Esophagus muscularis mucosa (tissue), 4 donors: ENCODE measurements at places on chromosomes 3 and 15. TPM values are rescaled to one million over a fixed set of nuclear protein-coding genes. Genes with fewer than 3 reads are reported as not detected.
A peak's percentile ranks its signal among the peaks of the same experiment; 100 is the strongest.

Gene ADPGK
- 37.4 TPM for total RNA-seq

Gene STAB1
- 101 TPM for total RNA-seq

Gene GDPGP1
- 3.8 TPM for total RNA-seq

Gene SV2B
- 2.1 TPM for total RNA-seq

DNA sequence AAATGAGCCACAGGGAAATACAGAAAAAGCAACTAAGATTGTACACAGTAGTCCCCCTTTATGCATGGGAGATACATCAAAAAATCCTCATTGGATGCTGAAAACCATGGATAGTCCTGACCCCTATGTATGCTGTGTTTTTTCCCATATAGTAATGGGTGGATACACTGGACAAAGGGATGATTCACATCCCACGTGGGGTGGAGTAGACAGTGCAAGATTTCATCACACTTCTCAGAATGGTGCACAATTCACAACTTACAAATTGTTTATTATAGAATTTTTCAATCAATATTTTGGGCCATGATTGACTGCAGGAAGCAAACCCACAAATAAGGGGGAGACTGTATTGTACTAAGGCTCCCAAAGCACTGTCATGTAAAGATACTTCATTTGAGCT, 224.4 kb upstream of the STRIT1 start:
- H3K4me1 ChIP-seq: no peaks in the 10 kb centered on the region
- H3K4me3 ChIP-seq: no peak overlapping the region
- no peak for DNase-seq
- no peaks in the 10 kb centered on the region for H3K27me3 ChIP-seq
- H3K36me3 ChIP-seq: no peaks in the 10 kb centered on the region

DNA sequence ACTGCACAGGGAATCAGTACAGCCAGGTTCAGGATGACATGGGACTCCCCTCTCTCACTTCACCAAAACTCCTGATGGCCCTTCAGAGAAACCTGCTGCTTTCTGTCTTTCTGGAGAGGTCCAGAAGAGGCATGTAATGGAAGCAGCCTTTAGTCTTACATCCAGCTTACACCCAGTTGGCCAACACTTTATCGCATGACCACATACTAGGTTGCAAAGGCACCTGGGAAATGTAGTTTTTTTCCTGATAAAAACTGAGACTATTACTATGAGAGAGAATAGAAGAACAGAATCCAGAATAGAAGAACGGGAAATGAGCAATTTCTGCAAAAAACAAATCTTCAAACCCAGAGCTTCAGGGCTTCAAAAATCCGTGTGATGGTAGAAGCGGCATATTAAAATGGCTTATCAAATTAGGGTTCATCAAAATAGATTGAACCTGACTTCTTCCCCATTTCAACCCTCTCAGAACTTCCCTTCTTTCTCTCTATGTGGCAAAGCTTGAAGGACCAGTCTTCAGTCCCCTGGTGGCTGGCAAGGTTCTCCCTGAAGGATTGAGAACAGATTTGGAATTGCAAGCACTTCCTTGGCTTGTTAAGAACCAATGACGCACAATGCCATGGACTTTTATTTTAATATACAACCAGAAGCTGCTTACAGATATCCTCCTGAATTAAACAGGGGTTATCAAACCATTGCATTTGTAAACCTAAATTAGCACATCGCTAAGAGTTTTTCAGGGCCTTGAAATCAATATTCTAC, 34.4 kb downstream of the CORO2B start:
- peaks cover 59% of the 10 kb centered on the region for H3K4me1 ChIP-seq
- DNase-seq: no peak
- no peak overlapping the region for H3K27ac ChIP-seq
- H3K36me3 ChIP-seq: no peaks in the 10 kb centered on the region

DNA sequence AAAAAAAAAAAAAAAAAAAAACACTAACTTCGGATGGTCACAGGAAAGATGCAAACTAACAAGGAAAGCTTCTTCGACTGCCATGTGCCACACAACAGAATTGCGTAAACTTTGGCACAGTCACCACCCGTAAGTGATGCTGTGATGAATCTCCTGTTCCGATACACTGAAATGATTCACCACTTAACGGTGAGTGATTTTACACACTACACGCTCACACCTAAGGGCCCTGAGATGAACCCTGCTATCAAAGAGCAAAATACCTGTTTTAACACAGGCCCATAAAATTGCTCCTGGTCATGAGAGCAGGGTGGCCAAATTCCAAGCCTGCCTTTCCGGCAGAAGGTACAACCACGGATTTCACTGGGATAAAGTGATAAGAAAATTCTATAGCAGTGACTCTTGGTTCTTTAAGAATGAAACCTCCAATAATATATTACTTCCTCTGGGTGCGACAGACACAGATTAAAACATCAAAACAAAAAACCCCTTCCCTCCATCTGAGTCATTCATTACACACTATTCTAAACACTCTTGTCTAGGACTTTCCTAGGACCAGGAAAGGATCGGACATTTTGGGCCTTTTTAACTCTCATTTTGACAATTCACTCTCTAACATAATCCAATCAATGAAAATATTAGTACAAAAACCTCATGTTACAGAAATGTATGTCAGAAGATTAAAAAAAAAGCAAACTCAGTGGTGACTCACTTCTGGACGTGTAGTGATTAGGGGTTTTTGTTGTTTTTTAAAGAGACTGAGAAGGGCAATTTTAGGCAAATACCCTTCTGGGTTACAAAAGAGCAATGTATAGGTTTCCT, 28.3 kb downstream of the LRIG1 start:
- H3K4me1 ChIP-seq: peaks cover 96% of the 10 kb centered on the region
- no peak overlapping the region for H3K4me3 ChIP-seq
- no peak for DNase-seq
- H3K36me3 ChIP-seq: no peaks in the 10 kb centered on the region
- H3K27me3 ChIP-seq: no peaks in the 10 kb centered on the region

- no peaks in the 10 kb centered on the region for H3K27me3 ChIP-seq
- no peak for DNase-seq
- H3K27ac ChIP-seq: peak overlapping the region; percentile 82
- no peaks in the 10 kb centered on the region for H3K36me3 ChIP-seq
- no peak overlapping the region for H3K4me3 ChIP-seq
- H3K4me1 ChIP-seq: peaks cover 30% of the 10 kb centered on the region
Measured at GRCh38 chr15:51075826-51076523, 18.7 kb downstream of the TNFAIP8L3 start.

GRCh38 chr15:101523560-101523940, 34.0 kb upstream of the PCSK6 start:
- peaks cover 6% of the 10 kb centered on the region for H3K4me1 ChIP-seq
- no peaks in the 10 kb centered on the region for H3K36me3 ChIP-seq
- no peak for DNase-seq
- peaks cover 15% of the 10 kb centered on the region for H3K27me3 ChIP-seq
- H3K4me3 ChIP-seq: no peak overlapping the region

DNA sequence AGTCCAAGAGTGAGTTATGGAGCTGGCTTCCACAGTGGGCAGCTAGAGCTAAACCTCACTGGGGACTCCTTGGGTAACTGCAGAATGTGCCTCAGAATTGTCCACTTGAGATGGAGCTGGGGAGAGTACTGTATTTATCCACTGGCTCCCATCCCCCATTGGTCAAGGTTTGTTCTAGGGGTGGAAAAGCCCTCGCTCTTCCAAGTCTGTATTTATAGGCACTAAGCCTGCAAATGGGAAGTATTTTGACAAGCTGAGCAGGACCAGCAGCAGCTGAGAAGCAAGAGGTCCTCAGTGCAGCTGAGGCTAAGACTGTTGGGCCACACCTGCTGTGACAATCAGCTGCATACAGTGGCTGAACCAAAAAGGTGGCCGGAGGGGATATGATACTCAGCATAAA, 5.8 kb downstream of the USP13 start:
- H3K36me3 ChIP-seq: no peaks in the 10 kb centered on the region
- H3K27me3 ChIP-seq: no peaks in the 10 kb centered on the region
- DNase-seq: no peak
- H3K4me1 ChIP-seq: peaks cover 35% of the 10 kb centered on the region
- H3K4me3 ChIP-seq: no peak overlapping the region

DNA sequence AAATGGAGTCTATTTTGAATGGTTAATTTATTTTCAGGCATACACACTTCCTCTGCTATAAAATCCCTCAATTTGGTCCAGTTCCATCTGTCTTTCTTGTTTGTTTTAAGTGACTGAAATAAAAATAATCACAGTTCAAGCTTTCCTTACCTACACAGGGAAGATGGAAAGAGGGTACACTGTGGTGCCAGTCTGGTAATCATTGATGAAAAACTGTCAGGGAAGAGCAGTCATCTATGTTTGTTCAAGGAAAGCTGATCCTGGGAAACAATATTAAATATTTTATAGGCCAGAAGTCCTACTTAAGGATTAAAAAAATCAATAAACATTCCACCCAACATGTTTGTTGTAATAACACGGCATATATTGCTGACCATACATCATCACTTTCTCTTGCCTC, 115.2 kb upstream of the KCNMB2 start:
- no peaks in the 10 kb centered on the region for H3K4me1 ChIP-seq
- DNase-seq: no peak

- H3K4me1 ChIP-seq: no peaks in the 10 kb centered on the region
- H3K4me3 ChIP-seq: no peak overlapping the region
- no peak overlapping the region for H3K27ac ChIP-seq
- H3K36me3 ChIP-seq: no peaks in the 10 kb centered on the region
- no peaks in the 10 kb centered on the region for H3K27me3 ChIP-seq
- DNase-seq: no peak
Measured at GRCh38 chr3:148763156-148763680, 64.4 kb upstream of the CPB1 start.

- H3K4me3 ChIP-seq: no peak overlapping the region
- H3K36me3 ChIP-seq: no peaks in the 10 kb centered on the region
- DNase-seq: no peak
- no peak overlapping the region for H3K27ac ChIP-seq
- H3K4me1 ChIP-seq: no peaks in the 10 kb centered on the region
Measured at GRCh38 chr3:156382458-156383346, 172.2 kb downstream of the SSR3 start.

- no peak overlapping the region for H3K27ac ChIP-seq
- DNase-seq: no peak
- no peak overlapping the region for H3K4me3 ChIP-seq
Measured at GRCh38 chr3:185977679-185978040, 39.8 kb upstream of the TRA2B start.

DNA sequence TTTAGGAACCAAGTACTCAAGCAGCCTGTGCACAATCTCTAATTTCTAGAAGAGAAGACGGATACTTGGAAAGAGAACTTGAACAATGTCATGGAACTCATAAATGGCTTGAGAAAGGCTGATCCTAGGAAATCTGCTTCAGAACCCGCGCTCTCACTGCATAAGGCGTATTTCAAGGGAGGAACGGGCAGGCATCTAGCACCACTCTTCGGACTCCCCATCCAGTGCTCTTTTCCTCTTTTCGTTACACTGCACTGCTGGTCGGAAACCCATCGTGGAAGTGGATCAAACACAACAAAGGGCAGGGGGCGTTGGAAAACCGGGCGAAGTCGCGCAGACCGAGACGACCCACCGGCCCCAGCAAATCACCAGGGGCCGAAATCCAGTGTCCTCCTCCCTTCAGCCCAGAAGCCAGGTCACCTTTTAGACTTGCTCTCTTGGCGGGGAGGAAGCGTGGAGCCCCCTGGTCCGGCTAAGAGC, 539 bp upstream of the TLNRD1 start:
- DNase-seq: no peak
- H3K36me3 ChIP-seq: peaks cover 14% of the 10 kb centered on the region
- peaks cover under 1% of the 10 kb centered on the region for H3K4me1 ChIP-seq
- H3K27ac ChIP-seq: peak overlapping the region; percentile 99

GRCh38 chr3:186930143-186930640, at the start of gene ST6GAL1:
Gene ST6GAL1, plus strand, starts transcription at chr3:186930526. Its CDS starts 112,178 bp downstream, at chr3:187042704.
- H3K4me1 ChIP-seq: peaks cover 37% of the 10 kb centered on the region
- no peaks in the 10 kb centered on the region for H3K36me3 ChIP-seq
- peak within 1 kb of the TSS; percentile 81 for H3K27ac ChIP-seq
- H3K27me3 ChIP-seq: no peaks in the 10 kb centered on the region
- DNase-seq: peak; percentile 93
